Hematopoietic multipotent progenitor cell treated with erythropoietin and hydrocortisone succinate and interleukin-3 and kit ligand, for 8 days (in vitro differentiated cells): ENCODE measurements at places on chromosomes 3 and 15.
A peak's percentile ranks its signal among the peaks of the same experiment; 100 is the strongest.

- DNase-seq, result peak; percentile 68
Measured at GRCh38 chr3:156148946-156149381, 28.6 kb downstream of the KCNAB1 start.

GRCh38 chr3:32822609-32823498 is 5.1 kb downstream of the TRIM71 start:
- no peak for DNase-seq

DNA sequence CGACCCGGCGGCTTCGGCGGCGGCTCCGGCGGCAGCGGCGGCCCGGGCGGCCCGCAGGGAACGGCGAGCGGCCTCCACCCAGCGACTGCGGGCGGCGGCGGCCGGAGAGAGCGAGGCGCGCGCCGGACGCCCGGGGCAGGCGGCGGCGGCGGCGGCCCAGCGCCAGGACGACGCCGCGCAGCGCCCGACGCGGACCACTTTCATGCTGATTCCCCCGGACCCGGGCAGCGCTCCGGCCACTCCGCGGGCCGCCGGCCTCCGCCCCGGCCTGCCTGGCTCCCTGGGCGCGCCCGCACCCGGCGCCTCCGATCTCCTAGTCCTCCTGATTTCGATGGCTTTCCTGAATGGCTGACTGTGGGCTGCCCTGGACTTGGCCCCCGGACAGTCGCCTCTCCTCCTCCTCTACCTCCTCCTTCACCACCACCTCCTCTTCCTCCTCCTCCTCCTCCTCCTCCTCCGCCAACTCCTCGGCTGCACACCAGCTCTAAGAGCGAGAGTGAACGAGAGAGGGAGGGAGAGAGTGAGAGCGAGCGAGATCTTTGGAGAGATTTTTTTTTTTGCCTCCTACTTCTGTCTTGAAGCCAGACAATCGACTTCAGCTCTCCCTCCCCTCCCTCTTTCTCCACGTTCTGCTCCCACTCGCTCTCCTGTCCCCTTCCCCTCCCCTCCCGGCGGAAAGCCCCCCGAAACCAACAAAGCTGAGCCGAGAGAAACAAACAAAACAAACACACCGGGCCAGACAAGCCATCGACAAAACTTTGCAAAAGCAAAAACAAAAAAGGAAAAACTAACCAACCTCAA is 844 bp downstream of the NR2F2 start:
- no peak for DNase-seq

DNA sequence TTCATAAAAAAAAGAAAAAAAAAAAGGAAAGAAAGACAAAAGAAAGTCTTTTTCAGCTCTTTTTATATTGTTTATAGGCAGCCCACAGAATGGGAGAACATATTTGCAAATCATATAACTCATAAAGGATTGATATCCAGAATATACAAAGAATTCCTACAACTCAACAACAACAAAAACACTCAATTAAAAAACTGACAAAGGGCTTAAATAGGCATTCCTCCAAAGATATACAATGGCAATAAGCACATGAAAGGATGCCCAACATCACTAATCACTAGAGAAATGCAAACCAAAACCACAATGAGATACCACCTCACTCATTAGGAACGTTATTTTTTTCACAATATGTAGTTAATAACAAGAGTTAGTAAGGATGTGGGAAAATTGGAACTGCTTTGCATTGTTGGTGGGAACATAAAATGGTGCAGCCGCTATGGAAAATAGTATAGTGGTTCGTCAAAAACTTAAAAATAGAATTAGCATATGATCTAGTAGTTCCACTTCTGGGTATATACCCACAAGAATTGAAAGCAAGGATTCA is 54.2 kb upstream of the CMTM8 start:
- DNase-seq, result no peak

DNA sequence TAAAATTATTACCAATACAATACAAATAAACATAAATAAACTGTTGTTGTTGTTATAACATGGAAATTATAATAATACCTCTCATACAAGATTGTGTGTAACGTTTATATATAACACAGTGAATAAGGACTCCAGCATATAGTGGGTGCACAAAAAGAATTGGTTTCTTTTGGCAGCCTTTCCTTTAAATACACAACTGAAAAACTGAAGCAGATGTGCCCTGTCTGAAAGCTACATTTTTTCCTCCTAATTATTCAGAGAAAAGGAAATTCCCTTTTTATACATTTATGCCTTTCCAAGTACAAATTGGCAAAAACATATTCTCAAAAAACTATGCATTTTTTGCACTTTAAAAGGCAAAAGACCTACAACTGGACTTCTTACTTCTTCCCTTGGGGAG is 928.9 kb upstream of the NR2F2 start:
- DNase-seq, result no peak

- DNase-seq, result no peak
Measured at GRCh38 chr15:69757186-69757585, 304.6 kb downstream of the RPLP1 start.

DNA sequence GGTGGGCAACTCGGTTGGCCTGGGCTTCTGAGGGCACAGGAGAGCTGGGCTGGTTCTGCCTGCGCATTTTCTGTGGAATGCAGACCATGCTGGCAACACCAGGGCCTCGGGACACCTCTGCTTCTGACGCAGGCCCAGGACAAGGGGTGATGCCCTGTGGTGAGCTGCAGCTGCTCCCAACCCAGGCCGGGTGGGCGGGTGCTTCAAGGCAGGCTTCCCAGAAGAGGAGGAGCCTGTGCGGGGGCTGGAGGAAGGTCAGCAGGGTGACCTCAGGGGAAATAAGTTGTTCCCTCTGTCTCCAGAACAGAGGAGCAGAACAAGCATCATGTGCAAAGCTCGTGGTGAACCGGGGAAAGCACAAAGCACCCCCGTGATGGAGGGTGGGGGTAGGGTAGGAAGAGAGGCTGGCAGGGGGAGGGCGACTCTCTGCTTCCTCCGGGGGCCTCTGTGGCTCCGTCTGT is 11.0 kb upstream of the PLXNA1 start:
- DNase-seq, result no peak

- no peak for DNase-seq
Measured at GRCh38 chr3:102810937-102811336, 376.1 kb downstream of the ZPLD1 start.

DNA sequence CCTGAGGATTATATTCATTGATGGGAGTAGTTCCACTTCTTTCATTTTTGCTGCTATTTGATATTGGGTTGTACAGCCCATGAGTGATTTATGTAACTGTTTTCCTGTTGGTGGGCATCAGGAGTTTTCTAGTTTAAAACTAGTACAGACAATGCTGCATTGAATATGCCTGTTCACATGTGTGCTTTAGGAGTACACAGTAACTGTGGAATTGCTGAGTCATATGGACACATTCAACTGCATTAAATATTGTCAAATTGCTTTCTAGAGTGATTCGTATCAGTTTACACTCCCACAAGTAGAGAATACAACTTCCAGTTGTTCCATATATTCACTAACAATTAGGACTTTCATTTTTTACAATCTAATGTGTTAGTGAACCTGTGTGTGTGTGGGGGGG is 59.8 kb upstream of the THSD4 start:
- no peak for DNase-seq

DNA sequence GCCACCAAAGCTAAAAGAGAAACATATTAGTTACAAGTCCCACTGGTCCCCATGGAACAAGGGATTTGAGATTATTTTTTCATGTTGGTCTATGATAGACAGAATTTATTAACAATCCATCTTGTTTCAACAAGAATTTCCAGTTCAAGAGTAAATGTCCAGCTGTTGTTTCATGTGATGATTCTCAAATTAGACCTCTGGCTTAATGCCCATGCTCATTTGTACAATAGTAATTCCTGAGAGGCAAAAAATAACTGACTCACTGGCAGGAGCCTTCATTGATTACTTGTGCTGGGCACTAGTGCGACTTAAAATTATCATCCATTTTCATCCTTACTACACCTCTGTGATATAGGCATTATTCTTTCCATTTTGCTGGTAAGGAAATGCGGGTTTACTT is 171.3 kb downstream of the ITPR1 start:
- no peak for DNase-seq

- no peak for DNase-seq
Measured at GRCh38 chr3:73661265-73661664, 36.5 kb upstream of the PDZRN3 start.

- no peak for DNase-seq
Measured at GRCh38 chr15:100661156-100661555, 58.8 kb downstream of the ASB7 start.

- DNase-seq, result no peak
Measured at GRCh38 chr3:167609156-167609555, 44.6 kb downstream of the WDR49 start.

DNA sequence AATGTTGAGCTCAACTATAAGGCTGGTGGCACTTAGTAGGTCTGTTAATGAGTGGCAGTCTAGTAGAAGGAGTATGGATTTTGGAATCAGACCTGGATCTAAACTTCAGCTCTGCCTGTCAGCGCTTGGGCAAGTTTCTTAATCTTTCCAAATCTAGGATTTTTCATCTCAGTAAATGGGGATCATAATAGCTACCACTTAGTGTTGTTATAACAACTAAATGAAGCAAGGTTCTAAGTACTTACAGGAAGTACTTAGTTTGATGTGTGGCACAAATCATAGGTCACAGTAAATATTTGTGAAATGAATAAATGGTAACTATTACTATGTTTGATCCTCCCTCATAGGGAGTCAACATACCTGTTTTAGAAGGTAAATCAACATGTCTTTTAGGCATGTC is 31.4 kb downstream of the SLC49A4 start:
- no peak for DNase-seq

DNA sequence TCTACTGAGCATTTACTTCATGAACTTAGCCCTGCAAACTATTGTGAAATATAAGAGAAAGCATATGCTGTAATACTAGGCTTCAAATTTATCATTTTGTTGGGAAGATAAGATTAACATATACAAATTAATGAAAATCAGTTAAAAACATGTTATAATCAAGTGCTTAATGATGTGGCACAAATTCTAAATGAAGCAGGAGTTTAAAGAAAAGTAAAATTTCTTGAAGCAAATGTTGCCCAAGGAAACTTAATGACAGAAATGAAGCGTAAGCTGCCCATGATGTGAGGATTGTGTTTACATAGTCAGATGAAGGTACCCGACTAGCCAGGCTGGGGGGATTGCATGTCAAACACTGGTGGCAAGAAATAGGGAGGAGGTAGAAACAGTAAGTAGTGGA is 103.1 kb upstream of the GAP43 start:
- no peak for DNase-seq

DNA sequence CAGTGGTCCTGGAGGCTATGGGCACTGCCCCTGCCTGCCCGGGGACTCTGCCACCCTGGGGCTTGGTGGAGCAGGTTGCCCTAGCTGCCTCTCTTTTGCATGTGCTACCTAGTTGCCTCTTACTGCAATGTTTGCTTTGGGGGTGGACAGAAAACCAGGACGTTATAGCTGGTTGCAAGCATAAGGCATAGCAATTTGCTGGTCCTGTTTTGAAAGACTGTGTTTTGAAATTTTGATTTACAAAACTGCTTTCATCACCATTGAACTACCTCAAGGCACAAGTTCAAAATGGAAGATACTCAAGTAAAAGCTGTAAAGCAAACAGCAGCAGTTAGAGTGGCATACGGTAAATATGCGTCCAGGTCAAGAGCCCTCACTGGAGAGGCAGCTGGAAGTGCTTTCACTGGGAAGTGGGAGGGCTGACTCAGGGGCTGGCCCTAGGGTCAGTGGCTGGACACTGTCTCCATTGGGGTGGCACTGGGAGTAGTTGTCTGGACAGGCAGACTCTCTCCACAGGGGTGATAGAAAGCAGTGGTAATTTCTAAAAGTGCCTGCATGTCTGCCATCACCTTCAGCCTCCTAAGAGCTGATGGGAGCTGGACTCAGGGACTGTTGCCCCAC is 138.1 kb downstream of the CHDH start:
- DNase-seq, result no peak

DNA sequence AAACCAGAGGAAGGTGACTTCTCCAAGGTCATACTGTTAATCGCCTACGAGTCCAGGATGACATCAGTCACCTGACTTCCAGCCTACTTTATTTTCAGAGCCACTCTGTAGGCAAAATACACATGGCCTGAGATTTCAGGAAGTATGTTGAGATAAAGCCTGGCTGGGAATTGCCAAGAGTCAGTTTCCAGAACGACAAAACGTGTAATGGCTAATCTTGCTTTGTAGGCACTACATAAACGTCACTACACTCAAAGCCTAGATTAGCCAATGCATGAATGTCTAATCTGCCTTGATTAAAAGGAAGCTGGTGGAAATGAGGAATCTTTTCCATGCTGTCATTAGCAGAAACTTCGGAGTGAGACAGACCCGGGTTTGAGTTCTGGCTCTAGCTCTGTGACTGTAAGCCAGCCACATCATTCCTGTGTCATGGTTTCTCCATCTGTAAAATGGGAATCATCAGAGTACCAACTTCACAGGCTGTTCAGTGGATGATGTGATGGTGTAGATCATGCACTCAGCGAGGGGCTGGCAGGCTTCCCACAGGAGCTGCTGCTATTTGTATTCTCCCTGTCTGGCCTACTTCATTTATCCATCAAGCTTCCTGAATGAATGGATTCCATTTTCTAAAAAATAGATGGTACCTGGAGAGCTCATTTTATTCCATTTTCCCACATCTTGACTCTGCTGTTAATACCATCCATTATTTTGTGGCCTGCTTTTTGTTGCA is 241.9 kb downstream of the XXYLT1 start:
- DNase-seq, result no peak

DNA sequence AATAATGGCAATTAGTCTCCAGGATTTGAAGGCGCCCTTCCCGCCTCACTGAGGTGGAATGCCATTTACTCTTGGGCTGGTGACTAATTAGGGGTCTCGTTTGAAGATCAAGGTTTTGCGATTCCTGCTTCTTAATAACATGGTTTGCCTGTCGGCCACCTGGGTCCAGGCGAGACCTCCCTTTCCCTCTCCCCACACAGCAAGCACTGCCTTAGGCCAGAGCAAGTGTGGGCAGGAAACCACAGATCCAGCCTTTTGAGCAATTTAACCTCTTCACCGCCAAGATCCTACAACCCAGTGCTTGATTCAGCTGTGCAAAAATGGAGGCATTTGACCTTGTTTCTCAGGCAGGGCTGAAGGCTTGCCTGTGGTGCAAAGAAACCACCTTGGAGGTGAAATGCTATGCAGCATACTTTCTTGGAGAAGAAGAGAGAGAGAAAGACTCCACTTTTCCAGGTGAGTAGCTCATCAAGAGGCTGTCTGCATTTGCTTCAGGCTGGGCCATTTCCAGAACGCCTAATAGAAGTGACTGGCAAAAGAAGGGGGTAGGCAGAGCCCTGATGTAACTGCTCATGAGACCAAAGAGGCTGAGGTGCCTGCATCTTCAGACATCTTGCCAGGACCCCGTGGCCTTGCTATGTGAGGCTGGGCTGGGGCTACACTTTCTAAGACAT is 34.1 kb upstream of the WNT5A start:
- DNase-seq, result no peak

- peak; percentile 36 for DNase-seq
Measured at GRCh38 chr3:19213603-19214220, 65.4 kb downstream of the KCNH8 start.

DNA sequence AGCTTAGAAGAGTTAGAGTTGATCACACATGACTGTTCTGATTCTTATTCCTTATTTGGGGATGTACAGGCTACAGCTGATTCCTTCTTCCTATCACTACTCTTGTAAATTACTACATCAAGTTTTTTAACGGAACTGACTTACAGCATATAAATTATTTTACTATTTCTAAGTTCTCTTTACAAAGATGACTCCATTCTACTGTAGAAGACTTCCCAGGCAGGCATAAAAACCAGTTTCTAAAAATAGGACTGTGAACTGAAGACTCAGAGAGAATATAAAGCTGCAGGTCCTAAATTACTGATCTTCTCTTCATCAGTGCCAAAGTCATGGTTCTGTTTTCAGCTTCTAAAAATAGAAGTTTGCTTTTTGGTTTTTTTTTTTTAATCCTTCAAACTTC is 38.9 kb downstream of the ANO10 start:
- no peak for DNase-seq
